ENCODE measurements at places on chromosomes 7 and 10.

- peak; percentile 40 for DNase-seq
Observed at GRCh38 chr7:122520971-122521555, 177.9 kb downstream of the RNF133 start.

- DNase-seq: no peak
Observed at GRCh38 chr7:141943846-141944245, 2.9 kb downstream of the CLEC5A start.

- DNase-seq: no peak
Observed at GRCh38 chr7:36308031-36308430, 81.6 kb upstream of the ANLN start.

GRCh38 chr7:9711259-9711918 is 1262.3 kb upstream of the PHF14 start:
- DNase-seq: no peak

DNA sequence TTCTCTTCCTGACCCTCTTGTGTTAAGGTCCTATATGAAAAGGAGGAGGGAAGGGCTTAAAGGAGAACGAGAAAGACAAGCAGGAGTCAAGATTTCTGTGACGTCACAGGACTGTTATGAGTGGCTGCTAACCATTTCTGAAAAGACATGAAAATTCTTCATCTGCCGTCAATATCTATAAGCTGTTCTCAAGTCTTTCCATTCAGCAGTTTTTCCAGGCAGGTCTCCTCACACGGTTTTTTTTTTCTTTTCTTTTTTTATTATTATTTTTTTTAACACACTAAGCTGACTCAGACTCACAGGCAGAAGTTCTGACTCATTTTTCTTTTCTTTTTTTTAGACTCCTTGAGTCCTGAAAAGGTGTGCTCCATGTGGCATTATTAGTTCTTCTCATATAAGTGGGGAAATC is 72.0 kb downstream of the DGKI start:
- no peak for DNase-seq

DNA sequence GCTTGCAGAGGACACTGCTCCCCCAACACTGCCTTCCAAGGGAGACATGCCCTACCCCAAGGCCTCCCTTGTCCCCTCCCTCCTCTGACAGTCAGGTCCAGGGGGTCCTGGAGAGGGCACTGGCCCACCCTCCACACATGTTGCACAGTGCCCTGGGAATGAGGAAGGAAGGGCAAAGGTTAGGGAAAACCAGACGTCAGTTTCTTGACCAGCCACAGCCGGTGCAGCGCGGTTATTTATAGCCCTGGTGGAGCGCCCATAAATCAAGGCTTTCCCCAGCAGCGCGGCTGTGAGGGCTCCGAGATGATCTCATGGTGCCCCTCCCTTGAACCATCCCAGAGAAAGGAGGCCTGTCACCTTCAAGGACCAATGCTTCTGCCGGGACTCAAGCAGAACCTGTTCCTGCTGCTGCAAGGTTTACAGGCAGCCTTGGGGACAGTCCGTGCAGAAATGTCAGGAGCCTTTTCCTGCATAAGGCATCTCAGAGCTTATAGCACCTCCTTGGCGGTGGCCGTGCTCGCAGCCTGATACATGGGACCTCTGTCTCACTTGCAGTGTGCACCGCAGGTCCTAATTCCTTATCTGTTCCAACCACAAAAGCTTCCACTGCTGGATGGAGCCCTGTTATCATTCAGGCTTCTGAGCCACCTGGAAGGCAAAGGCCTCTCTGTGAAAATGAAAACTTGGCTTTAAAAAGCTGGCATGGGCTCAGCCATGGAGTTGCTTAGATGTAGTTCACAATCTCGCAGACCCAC is 127.3 kb downstream of the LHPP start:
- no peak for DNase-seq

DNA sequence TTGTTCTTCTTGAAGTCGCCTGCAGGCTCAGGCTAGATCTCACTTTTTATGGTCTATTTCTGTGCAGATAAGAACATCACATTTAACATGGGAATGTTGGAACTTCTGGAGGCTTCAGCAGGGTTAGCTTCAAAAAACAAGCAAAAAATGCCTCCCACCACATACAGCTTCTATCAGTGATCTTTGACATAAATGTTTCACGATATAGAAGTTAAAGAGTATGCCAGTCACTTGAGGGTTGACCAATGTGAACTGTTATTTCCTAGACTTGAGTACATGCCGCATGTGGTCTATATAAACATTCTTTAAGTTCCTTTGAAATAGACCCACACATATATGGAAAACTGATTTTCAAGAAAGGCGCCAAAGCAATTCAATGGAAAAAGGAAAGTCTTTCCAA is 219.2 kb upstream of the KLF14 start:
- DNase-seq: no peak

DNA sequence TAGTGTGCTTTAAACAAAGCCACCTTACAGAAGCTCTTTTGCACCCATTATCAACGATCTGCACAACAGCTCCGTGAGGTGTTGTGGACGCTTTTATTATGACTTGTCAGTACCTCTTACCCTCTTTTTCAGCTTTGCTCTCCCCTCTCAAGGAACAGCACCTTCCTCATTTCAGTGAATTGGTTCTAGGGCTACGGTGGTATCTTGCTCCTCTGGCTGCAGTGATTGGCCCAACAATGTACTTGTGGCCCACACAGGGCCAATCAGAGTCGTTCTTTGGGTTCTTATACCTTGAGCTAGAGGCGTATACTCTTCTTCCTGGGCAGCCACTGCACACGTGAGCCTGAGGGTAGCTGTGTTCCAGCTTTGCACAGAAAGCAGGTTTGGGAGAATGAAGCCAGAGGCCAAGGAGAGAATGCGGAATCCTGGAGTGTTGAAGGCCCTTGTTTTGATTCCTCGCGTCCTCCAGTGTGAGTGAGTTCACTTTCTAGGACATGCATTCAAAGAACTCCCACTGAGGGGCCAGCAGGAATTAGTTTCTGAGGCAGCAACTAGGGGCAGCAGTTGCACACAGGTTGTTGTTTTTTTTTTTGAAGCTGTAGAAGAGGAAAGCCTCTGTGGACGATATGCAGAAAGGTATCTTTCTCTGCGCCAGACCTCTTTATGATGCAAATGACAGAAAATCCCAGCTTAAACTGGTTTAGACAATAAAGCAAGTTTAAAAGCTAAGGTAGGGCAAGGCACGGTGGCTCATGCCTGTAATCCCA is 49.8 kb upstream of the PDZD8 start:
- DNase-seq: no peak

DNA sequence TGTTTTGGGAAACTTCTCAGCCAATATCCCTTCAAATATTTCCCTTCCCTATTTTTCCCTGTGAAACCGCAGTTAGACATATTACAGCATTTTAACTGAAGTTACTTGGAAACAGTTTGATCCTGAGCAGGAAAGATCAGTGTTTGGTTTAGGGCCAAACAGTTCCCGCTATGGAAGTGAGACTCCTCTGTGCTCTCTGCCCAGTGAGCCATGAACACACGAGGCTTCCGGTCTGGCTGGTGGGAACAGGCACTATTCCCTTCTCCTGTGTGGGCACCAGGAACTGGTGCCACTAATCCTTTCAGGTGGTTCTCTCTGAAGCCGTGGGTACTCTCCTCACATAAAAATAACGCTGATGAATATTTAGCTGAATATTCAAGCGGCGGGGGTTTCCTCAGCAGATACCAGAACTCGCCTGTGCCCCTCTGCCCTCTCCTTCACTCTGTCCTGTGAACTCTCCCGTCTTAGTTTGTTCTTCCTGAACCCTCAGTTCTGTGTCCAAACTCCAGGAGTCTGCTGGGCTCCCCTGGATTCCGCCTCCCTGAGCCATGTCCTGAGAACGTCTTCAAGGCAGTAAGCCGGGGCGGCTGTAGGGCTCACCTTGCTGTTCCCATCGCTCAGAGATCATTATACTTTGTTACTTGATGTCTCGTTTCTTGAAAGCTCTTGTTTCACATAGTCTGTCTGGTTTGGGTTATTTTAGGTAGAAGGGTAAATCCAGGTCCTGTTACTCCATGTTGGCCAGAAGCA is 25.7 kb downstream of the FOXL3 start:
- DNase-seq: no peak

GRCh38 chr7:46461334-46461777 is 540.3 kb upstream of the IGFBP3 start:
- no peak for DNase-seq

- DNase-seq: no peak
Observed at GRCh38 chr10:89921403-89921802, 220.0 kb downstream of the KIF20B start.

GRCh38 chr10:70950801-70951200 is 62.4 kb upstream of the PCBD1 start:
- DNase-seq: no peak

DNA sequence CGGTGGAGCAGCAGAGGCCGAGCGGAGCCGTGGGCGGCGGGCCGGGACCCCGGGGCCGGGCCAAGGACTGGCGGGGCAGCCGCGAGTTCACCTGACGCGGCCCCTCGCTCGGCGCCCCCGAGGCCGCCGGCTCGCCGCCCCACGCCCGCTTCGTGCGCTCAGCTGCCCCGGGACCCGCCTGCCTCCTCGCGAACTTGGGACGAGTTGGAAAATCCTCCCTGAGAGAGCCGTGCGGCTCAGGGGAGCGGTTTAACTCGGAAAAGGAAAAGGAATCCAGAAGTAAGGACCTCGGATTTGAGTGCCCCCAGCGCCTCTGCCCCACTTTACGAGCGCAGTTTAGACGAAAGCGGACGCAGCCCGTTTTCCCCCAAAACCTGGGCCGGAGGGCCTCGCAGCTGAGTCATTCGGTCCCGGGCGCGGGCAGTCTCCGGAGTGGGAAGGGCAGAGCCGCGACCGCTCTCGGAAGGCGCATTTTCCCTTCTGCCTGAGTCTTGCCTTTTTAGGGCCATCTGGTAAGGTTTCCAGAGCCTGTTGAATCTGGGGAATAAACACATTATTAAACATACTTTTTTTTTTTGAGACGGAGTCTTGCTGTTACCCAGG is 744 bp downstream of the CREM start:
- DNase-seq: peak; percentile 23

- DNase-seq: peak; percentile 10
Observed at GRCh38 chr7:39733881-39734632, 110.7 kb downstream of the RALA start.

DNA sequence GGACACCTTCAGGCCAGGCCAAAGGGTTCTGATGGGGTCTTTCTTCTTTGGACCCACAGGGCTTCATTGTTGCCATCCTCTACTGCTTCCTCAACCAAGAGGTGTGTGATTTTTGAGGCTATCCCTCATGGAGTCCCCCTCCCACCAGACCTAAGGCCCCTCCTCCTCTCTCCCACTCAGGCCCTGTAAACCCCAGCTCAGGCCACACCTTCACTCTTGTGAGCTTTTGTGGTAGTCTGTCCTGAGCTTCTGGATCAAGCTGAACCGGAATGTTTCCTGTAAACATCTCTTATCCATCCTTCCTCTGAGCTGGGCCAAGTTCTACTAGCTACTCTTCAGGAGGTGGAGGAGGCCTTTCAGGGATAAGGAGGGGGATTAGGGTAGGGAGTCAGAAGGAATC is 13.5 kb downstream of the GHRHR start:
- no peak for DNase-seq

- DNase-seq: no peak
Observed at GRCh38 chr7:121953164-121953563, 80.2 kb downstream of the PTPRZ1 start.

DNA sequence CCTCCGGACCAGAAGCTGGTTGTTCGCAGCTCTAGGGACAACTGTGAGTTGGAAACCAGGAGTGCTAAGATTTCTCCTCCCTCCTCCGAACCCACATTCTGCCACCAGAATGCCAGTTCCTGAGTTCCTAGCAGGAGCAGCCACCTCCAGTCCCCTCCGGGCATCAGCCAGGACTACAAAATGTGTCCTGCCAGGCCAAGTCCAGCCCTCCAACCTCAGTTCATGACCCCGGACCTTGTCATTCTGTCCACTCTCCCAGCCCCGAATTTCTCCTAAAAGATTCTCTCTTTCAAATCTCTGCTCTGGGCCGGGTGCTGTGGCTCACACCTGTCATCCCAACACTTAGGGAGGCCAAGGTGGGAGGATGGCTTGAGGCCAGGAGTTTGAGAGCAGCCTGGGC is 2.3 kb downstream of the ZAN start:
- no peak for DNase-seq

DNA sequence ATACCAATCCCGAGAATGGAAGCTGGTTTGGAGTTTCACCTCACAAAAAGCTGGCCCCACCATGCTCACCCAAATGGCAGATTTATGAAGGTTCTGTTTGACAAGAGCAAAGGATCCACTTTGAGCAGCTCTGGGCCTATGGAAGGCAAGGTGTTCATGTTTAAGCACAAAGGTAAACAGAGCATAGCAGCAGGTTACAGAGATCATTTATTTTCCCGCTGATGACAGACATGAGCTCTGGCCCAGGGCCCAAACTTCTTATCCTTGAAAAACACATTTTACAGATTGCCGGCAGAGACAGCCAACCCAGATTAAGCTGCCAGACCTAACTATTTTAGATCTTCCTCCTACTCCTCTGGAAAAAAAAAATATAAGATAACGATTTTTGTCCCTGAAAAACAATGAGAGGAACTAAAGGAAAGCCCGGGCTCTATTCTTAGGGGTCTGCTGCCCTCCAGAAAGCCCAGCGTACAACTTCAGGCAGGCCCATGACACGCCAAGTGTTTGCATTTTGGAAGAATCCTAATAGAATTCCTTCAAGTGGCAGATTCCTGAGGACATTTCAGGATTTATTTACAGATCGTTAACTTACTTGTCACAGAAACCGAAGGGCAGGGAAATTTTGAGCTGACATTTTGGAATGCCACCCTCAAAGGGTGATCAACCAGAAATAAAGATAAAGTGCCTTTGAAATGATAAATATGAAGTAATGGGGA is 40.0 kb downstream of the SYPL1 start:
- peak; percentile 90 for DNase-seq

GRCh38 chr10:68106656-68107055 is 2.6 kb upstream of the MYPN start:
- no peak for DNase-seq

GRCh38 chr10:46079831-46080585 is 33.9 kb upstream of the MSMB start:
- DNase-seq: no peak

DNA sequence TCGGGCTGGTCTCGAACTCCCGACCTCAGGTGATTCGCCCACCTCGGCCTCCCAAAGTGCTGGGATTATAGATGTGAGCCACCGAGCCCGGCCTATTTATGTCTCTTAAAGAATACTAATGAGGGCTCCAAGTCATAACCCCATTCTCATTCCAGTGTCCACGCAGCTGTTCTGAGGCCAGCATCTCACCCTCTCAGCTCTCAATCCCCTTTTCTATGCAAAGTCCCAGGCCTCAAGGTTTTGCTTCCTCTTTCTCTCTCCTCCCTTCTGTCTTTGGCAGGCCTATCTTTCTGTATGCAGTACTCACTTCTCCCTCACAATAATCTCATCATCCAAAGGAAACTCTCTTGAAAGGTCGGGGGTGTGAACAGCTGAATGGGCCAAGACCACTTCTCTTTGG is 28.0 kb upstream of the VSIR start:
- DNase-seq: no peak

DNA sequence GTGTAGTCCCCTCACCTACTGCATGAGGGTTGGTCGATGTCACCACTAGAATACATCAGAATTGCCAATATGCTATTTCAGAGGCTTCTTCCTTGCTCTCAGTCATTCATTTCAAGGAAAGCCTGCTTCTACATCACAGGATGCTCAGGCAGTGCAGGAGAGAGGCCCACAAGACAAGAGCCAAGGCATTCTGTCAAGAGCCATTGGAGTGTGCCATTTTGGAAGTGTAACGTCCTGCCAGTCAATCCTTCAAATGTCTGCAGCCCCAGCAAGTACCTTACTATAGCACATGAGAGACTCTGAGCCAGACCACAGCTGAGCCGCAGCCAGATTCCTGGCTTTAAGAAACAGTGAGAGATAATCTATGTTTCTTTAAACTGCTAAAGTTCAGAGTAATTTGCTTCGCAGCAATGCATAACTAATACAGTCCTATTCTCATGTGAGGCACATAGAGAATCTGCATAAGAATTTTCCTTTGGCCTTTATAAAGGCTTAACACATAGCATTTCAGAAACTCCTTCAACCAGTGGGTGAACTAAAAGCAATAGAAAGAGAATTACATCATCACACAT is 166.5 kb upstream of the GNAI1 start:
- DNase-seq: no peak
